ENCODE measurements at places on chromosomes 5 and 9.

DNA sequence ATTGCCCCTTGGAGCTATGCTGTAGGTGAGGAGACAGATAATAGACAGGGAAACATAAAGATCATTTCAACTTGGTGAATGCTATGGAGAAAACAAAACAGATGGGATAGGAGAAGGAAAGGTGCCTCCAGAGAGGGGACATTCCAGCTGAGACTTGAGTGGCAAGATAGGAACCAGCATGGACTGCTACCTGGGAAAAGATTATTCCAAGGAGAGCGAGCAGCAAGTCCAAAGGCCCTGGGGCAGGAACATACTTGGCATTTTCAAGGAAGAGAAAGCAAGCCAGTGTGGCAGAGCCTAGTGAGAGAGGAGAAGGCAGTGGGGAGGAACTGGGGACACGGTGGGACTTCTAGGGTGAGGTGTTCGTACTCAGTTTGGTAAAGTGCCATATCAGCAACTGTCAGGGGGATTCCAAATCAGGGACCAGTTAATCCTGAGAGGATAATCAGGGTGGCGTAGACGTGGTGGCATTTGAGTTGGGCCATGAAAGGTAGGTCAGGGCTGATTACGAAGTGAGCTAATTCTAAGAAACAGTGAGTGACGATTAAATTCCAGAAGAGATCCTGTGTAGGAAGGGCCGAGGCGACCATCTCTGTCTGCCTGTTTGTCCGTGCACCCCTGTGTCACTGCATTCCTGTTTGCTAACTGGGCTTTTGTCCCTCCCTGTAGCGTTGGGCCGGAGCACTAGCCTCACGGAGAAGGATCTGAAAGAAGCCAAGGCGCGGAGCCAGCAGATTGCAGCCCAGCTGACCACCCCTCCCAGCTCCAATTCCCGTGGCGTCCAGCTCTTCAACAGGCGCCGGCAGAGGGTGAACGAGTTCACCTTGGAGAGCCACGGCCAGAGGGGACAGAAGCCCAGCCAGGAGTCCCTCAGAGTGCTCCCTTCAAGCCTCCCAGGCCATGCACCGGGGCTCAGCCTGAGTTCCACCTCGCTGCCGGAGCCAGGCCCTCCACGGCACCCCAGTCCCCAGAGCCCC, 7.1 kb downstream of the SYNPO start:
- DNase-seq, result no peak

DNA sequence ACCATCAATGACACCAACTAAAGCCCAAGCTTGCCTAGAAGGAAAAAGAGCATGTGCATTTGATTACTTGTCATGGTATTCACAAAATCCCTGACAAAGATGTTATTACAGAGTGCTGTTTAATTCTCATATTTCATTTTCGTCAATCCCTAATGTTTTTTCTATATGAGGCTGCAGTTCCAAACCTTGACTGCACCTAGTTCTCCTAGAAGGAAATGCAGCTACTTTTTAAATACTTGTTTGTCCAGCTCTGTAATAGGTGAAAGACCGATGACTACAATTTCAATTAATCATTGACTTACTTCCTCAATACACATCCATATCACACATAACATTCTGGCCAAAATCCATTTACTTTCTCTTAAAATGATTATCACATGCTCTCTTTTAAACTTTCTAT, 28.1 kb downstream of the CEMIP2 start:
- no peak for DNase-seq

- DNase-seq, result no peak
These were observed 104.7 kb downstream of the DCP2 start for GRCh38 chr5:113081091-113081839.

- DNase-seq, result no peak
These were observed 185.0 kb downstream of the GAPVD1 start for GRCh38 chr9:125446561-125447094.
